ENCODE measurements at places on chromosomes 11 and 22.

- no peak for DNase-seq
Observed at GRCh38 chr11:105334025-105334714, 194.6 kb upstream of the CARD18 start.

- DNase-seq, result peak; percentile 24
Observed at GRCh38 chr22:41619979-41620588, 759 bp downstream of the DESI1 start.

DNA sequence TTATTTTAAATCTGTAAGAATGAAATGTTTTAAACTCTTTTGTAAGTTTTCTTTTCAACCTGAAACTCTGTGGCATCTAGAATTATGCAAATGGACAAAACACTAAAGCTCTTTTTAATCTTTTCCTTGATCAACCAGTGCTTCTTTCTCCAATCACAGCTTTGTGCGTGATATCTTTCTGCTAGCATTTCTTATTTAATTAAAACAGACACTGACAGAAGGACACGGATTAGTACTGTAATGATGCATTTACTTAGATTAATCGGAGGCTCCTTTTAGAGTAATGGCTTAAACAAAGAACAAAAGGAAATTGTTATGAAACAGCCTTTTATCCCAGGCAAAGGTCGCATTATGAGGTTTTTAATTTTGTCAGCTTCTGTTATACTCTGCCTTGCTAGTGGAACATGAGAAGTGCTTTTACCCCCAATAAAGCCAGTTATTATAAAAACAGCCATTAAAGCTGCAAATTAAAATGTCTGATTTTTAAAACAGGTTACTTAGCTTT lies 48.5 kb upstream of the SOX6 start:
- DNase-seq, result no peak

DNA sequence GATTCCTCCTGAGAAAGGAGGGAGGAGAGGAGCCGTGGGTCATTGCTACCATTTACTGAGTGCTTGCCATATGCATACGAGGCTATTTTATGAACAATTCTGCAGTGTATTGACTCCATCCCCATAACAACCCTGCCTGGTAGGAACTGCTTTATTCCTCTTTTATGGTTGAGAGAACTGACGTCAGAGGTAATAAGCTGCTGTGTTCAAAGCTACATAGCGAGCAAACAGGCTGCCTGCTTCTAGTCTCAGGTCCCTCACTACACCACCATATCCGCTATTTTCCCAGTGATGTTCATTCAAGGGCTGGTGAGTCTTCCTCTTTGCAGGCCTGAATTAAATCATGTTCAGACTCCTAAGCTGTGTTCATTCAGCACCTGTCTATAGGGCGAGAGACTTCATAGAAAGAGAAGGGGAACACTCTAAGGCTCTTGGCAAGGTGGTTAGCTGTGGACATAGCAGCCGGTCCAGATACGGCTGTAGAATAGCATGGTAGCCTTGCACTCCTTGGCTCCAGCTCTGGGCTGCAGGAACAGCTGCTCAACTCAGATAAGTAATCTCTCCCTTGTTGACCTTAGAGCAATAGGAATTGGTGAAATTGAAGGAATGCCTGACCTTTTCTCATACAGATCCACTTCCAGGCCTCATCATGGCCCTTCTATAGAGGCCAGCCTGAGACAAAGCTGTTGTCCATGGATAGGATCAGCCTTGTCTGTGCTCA lies 82.6 kb downstream of the MICAL2 start:
- DNase-seq, result no peak

GRCh38 chr11:46551261-46551660 lies 42.6 kb downstream of the AMBRA1 start:
- no peak for DNase-seq

DNA sequence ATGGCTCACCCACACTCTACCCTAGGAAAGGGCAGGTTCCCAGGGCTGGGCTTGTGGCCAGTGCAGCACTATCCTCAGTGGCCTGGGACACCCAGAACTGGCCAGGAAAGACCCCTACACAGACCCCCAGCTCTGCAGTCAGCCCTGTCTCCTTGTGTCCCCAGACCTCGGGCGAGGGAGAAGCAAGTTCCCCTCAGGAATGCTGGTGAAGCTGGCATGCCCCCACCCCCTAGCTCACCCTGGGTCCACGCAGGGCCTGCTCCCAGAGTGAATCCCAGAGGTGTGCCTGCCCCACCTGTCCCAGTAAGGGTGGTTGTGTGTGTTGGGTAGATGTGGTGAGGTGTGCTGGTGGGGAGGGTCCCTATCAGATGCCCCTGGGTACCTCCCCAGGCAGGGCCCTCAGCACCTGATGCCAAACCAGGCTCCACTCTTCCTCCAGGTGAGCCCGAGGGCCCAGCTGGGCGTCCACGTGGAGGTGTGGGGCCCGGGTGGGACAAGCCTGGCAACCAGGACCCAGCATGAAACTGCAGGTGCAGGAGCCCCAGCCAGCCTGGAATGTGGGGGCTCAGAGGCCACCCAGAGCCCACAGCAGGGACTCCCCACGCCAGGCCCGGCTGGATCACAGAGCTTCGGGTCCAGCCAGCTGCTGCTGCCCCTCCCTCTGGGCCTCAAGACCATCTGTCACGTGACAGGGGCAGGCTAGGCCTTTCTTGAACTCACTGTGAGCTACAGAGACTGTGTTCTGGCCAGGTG lies 48.4 kb upstream of the KCNQ1OT1 start:
- DNase-seq, result no peak

- no peak for DNase-seq
Observed at GRCh38 chr11:127651888-127652221, 651.3 kb upstream of the KIRREL3 start.

- DNase-seq, result no peak
Observed at GRCh38 chr11:45641961-45642360, 23.5 kb downstream of the CHST1 start.

GRCh38 chr11:2789331-2789730 lies 89.5 kb upstream of the KCNQ1OT1 start:
- no peak for DNase-seq

DNA sequence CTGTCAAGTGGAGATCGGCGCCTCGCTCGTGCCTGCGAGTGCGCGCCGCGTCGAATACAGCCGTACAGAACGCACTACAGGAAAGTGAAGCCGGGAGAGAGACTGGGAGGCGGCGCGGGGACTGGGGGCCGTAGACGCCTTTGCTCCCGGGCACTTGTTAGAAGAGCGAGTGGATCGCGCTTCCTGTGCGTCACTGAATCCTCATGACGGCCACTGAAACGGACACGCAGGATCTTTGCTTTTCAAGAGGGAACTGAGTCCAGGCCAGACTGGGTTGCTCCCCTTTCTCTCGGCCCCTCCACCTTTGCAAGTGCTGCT lies 314 bp downstream of the RIC8A start:
- no peak for DNase-seq

- no peak for DNase-seq
Observed at GRCh38 chr22:47195484-47196165, 433.2 kb downstream of the TBC1D22A start.

DNA sequence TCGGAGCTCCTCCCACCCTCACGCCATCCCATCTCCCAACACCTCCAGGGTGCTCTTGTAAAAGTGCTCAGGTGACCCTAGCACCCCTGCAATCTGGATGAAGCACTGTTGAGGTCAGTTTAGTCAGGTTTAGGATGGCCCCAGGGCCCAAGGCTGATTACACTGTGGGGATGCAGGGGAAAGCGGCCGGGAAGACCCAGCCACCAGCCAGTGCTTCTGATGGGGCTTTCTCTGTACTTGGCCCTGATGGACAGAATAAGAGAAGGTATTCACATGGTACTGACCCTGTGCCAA lies 28.7 kb downstream of the TPBGL start:
- no peak for DNase-seq

DNA sequence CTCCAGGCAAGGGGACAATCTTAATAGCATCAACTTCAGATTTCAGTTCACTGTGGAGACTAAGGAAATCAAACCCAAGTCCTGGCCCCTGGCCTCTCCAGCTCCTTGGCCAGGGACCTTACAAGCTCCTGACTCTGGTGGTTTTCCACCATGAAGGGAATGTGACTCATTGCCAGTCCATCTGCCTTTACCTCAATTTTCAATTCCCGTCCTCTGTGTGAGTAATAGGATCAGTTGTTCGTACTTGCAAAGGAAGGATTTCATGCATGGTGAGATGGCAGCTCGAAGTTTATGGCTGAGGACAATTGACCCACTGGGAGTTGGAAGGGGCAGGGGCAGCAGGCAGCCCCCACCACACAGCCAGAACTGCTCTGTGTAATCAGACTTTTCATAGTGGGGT lies 42.5 kb downstream of the INSC start:
- no peak for DNase-seq

DNA sequence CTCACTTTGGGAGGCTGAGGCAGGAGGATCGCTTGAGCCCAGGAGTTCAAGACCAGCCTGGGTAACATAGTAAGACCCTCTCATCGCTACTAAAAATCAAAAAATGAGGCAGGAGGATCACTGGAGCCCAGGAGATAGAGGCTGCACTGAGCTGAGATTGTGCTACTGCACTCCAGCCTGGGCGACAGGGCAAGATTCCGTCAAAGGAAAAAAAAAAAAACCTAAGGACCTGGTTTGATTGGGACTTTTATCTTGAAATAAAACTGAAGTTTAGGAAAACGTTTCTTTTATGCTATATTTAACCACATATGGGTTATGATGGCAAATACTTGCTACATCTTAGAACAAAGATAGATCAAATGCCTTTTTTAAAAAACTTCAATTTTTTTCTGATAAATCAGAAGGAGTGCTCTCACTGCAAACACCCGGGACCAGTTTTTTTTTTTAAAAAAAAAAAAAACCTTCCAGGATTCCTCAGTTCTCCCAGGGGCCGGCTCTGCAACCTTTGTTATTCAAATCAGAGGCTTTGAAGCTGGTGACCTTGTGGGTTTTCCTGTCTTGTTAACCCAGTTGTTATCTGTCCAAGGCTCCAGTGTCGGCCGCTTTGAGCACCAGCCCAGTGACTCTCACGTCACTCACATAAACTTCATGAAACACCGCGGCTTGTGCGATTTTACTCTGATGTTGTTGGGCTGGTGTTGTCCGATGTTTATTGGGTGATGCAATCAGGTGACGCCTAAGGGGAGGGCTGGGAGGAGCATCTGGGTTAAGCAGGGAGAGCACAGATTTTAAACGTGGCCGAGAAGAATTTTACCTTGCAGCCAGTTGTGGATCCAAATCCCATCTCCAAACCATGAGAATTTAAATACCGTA lies 24.7 kb upstream of the SLC22A12 start:
- DNase-seq, result no peak

DNA sequence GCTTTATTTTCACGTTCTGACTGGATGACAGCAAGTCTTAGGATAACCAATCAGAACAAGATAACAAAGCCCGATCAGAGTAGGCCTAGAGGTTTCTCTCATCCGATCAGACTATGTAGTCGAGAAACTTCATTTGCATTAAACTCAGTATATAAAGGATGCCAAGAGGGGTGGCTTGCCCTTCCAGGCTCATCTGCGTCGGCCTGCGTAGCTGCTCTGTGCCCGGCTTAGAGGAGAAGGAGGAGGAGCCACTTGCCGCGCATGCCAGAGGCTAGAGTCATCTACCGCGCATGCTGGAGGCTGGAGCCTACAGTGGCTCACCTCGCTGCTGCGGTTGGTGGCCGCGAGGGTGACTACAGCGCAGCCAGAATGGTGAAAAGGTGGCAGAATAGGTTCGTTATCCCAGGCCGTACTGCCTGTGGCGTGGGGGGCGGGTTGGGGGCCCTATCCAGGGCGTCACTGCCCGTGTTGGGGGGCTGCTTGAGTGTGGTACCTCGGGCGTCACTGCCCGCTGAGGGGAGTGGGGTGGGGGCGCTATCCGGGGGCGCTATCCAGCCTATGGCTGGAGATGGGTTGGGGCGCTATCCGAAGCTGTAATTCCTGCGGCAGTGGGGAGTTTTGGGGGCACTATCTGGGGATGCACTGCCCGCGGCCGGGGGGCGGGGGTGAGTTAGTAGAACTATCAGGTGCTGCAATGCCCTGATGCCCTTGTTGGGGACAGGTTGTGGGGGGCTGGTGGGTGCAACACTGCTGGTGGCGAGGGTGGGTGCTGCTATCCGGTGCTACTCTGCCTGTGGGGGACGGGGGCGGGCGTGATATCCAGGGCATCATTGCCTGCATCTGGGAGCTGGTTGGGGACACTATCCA lies at the start of gene RFPL2:
Gene RFPL2 (minus strand): TSS at position 218 of the 867 bp plus-strand sequence. CDS start 2,622 bp downstream, outside the sequence.
- no peak for DNase-seq

- DNase-seq, result no peak
Observed at GRCh38 chr11:102457865-102458264, 5.3 kb upstream of the TMEM123 start.

GRCh38 chr22:26597026-26597425 lies 7.1 kb upstream of the TPST2 start:
- DNase-seq, result no peak

DNA sequence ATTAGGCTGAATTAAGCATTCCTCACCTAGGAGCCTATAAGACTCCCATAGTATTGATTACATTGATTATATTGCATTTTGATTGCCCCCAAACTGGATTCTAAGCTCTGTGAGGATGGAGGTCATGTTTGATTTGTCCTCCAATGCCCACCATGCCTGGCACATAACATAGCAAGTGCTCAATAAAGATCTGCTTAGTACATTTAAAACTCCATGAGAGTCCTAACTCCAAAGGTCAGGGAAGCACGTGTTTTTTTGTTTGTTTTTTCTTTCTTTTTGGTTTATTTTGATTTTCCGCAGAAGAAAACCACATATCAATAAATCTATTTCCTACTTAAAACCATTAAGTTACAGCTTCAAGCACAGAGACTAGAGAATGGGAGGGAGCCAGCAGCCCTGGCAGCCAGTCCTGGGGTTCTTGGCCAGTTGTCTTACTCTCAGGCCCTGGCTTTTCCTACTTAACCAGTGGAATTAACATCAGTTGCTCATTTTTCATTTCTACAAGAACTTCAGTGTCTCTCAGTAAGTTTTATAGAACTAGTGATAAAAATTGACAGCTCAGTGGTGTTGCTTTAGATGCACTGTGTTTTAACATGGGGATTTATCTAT lies 429.9 kb upstream of the CCDC90B start:
- no peak for DNase-seq

GRCh38 chr11:121295246-121296029 lies 2.9 kb downstream of the SC5D start:
- DNase-seq, result no peak

- DNase-seq, result no peak
Observed at GRCh38 chr22:22403771-22404170, 104.8 kb downstream of the ZNF280B start.

DNA sequence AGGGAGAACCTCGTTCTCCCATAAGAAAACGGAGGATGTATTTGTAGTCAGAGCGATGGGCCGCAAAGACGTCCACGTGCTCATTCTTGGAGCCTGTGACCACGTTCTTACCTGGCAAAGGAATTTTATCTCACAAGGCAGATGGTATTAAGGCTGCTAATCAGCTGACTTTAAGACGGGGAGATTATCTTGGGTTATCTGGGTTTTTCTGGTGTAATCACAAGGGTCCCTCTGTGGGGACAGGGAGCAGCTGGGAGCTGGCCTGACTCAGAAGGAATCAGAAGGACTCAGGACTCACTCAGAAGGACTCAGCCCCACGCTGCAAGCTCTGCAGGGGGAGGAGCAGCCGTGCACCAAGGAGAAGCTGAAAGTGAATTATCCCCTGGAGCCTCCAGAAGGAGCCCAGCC lies 7.5 kb upstream of the SIGIRR start:
- DNase-seq, result no peak

- no peak for DNase-seq
Observed at GRCh38 chr22:47126344-47126811, 363.9 kb downstream of the TBC1D22A start.

GRCh38 chr11:102806296-102806695 lies 8.3 kb upstream of the MMP1 start:
- no peak for DNase-seq
